Caki2 (cell line): ENCODE measurements at places on chromosomes 6 and 20.

DNA sequence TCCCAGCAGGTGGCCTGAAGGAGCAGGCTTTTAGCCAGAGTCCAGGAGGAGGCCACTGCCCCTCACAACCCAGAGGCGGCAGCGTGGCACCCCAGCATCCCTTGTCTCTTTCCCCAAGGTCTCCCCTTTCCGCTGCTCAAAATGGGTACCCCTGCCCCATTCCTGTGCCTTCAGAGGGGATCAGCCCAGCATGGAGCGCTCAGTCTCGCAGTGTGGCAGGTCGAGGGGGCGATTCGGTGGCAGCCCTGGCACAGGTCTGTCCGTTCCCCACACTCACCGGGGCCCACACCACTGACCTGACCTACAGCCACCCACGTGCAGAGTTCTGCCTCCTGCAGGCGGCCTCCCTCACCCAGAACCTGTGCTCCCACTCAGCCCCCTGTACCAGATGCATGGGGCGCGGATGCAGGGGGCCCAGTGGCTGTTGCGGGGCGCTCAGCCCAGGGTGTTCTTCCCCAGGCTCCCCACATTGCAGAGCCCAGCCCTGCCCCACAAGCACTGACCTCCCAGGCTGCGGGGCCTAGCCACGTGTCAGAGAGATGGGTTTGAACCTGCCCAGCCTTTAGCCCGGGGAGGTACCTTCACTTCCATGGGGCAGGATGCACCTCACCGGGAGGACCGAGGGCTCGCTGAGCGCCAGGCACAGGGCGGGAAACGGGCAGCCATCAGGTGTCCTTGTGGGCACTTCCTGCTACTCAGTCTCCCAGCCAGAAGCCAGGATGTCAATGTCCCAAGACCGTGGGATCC is 41.8 kb downstream of the DSTN start:
- peak; percentile 44 for DNase-seq

GRCh38 chr6:53986165-53986720 is 125.0 kb upstream of the MLIP start:
- peak; percentile 51 for DNase-seq

- no peak for DNase-seq
Observed at GRCh38 chr6:84093441-84094435, 60.2 kb downstream of the MRAP2 start.

GRCh38 chr6:151699719-151700118 is 107.8 kb upstream of the ESR1 start:
- no peak for DNase-seq

- DNase-seq: no peak
Observed at GRCh38 chr6:23302514-23302913, 733.1 kb downstream of the HDGFL1 start.

- DNase-seq: no peak
Observed at GRCh38 chr6:16244869-16245451, 6.6 kb downstream of the GMPR start.

GRCh38 chr20:46130534-46130933 is 12.4 kb downstream of the CD40 start:
- DNase-seq: no peak

- no peak for DNase-seq
Observed at GRCh38 chr6:52016915-52017748, 70.3 kb downstream of the PKHD1 start.

DNA sequence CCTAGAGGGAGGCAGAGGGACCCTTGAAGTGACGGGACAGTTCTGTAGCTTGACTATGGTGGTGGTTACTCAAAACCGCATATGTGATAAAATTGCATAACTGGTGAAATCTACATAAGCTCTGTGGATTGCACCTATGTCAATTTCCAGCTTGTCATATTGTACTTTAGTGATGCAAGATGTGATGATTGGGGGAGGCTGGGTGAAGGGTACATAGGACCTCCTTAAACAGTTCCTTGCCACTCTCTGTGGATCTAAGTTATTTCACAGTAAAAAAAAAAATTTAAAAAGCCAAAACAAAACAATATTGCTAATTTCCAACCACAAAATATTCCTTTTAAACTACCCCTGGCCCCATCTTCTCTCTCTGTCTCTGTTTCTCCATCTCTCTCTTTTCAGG is 472.6 kb upstream of the SULF2 start:
- DNase-seq: no peak
